H54 (cell line): ENCODE measurements at places on chromosomes 2 and 18.

GRCh38 chr2:83079007-83079406 lies 1380.1 kb downstream of the SUCLG1 start:
- no peak for DNase-seq

- DNase-seq = no peak
Measured at GRCh38 chr18:78671551-78671950, 308.1 kb upstream of the SALL3 start.

DNA sequence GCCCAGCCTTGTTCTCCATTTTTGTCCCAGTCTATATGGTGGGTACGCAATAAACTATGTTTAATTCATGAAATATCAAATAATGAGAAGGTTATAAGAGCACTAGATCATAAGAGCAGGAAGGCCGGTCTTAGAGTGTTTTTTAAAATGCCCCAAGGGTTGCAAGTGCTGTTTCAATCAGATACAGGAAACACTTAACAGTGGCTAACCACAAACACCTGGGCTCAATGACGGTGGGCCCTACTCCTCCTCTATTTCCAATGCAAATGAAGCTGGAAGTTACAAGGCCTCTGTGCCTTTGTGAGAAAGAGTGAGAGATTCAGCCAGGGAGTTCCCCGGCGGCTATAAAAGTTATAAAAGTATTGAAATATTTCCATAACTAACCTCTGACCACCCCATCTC lies 18.9 kb upstream of the WDR33 start:
- no peak for DNase-seq

DNA sequence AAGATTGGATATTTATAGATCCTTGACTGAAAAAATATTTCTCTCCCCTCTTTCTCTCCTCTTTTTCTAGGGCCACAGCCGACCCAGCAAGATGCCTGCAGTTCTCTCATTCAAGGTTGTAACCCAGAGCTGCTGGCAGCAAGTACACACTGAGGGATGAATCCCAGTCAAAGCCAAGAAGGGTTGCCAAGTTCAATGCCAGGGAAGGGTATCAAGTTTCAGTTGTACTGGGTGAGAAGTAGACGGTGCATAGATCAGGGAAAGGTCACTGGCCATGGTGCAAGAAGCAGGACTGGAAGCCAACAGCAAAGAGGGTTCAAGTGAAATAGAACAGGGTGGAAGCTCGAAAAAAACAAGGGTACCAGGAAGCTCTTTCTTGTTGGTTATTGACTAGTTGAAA lies 170.2 kb downstream of the NRP2 start:
- no peak for DNase-seq

DNA sequence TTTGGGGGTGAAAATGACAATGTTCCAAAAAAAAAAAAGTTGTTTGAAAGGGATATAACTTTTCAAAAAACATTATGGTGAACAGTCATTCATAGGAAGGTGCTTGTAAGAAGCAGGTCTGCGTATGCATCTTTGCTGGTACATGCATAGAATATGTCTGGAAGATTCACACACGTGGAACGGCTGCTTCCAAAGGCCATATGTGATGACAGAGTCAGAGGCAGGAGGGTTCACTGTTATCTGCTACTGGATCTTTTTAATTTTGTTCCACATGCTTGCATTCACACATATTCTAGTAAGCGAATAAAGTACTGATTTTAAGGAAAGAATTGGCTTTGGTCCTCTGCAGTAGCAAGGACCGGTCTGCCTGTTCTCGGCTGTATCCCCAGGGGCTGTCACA lies 193.4 kb downstream of the SMAD7 start:
- no peak for DNase-seq

DNA sequence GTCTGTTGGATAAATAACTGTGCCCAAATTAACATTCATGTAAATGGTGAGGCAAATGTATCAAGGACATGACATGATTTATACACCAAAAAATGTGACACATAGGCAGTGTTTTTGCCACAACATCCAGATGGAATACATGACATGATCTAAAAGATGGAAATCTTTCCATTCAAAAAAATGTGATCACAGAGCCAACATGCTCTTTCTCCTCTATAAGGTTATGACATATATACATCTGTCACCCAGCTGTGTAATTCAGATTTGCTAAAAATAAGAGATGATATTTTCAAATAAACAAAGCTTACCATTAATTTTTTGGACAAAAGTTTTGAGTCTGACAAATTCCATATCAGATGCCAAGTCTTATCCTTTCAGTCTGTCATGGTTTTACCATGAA lies 95.5 kb upstream of the COL3A1 start:
- no peak for DNase-seq
